Hepatocyte (in vitro differentiated cells): ENCODE measurements at places on chromosomes 16 and 17. TPM values are rescaled to one million over a fixed set of nuclear protein-coding genes. Genes with fewer than 3 reads are reported as not detected.

KCNJ2 gene
- total RNA-seq, result 3.0 and 4.1 TPM in 2 replicates

EVPLL gene
- total RNA-seq, result not detected in 2 replicates

KRTAP2-4 gene
- total RNA-seq, result not detected in 2 replicates

BBS2 gene
- 39.0 and 47.0 TPM in 2 replicates for total RNA-seq

KRTAP2-3 gene
- not detected in 2 replicates for total RNA-seq

BLTP2 gene
- 74.1 and 82.4 TPM in 2 replicates for total RNA-seq

SMIM22 gene
- not detected in 2 replicates for total RNA-seq

MEOX1 gene
- 0.64 and 0.90 TPM in 2 replicates for total RNA-seq

NCOR1 gene
- total RNA-seq, result 64.6 and 73.7 TPM in 2 replicates

ITGAD gene
- total RNA-seq, result not detected in 2 replicates

LAT gene
- total RNA-seq, result 1.00 and 3.9 TPM in 2 replicates

SMTNL2 gene
- 41.5 and 56.8 TPM in 2 replicates for total RNA-seq

HS3ST4 gene
- total RNA-seq, result 1.8 and 3.1 TPM in 2 replicates

HSD17B1 gene
- 0.12 and 2.7 TPM in 2 replicates for total RNA-seq

LRRC75A gene
- total RNA-seq, result 15.0 and 18.0 TPM in 2 replicates
